ENCODE measurements at places on chromosomes 6 and 20.
A peak's percentile ranks its signal among the peaks of the same experiment; 100 is the strongest.

DNA sequence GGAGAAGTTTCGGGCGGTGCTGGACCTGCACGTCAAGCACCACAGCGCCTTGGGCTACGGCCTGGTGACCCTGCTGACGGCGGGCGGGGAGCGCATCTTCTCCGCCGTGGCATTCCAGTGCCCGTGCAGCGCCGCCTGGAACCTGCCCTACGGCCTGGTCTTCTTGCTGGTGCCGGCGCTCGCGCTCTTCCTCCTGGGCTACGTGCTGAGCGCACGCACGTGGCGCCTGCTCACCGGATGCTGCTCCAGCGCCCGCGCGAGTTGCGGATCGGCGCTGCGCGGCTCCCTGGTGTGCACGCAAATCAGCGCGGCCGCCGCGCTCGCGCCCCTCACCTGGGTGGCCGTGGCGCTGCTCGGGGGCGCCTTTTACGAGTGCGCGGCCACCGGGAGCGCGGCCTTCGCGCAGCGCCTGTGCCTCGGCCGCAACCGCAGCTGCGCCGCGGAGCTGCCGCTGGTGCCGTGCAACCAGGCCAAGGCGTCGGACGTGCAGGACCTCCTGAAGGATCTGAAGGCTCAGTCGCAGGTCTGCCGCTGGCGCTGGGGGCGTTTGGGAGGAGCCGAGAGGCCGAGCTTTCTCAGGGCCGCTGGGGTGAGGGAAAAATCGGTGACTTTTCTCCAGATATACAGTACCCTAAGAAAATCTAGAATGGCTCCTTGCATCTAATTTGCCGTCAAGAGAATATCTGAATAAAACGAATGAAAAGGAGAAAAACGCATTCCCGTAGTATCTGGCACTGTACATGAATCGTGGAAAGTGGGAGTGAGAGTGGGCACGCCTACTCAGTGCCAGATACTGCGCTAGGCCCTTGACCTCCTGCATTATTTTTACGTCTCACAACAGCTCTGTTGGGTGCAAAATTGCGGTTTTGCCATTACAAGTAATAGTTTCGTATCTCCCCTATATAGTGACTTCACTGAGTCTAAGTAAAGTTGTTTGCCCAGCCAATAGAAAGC lies 1.0 kb downstream of the CALHM6 start:
- DNase-seq = peak; percentile 19

- no peak for DNase-seq
Observed at GRCh38 chr6:168417679-168418557, 23.1 kb upstream of the SMOC2 start.

DNA sequence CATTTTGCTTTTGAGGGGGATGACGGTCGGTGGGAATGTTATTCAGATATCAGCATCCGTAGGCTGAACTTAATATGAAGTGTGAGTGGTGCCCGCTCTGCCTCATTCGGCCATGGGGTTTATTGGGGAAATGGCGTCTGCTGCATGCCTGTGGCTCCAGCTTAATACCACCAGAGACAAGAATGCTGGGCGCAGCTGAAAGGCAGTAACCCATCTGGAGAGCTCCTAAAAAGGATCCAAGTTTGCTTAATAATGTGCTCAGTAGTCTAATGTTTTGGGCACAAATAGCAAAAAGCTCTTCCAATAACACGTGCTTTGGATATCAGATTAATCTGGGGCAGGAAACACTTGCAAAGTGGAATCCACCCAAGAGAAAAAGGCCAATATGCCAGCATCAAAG lies 273.0 kb upstream of the TAB2 start:
- no peak for DNase-seq

DNA sequence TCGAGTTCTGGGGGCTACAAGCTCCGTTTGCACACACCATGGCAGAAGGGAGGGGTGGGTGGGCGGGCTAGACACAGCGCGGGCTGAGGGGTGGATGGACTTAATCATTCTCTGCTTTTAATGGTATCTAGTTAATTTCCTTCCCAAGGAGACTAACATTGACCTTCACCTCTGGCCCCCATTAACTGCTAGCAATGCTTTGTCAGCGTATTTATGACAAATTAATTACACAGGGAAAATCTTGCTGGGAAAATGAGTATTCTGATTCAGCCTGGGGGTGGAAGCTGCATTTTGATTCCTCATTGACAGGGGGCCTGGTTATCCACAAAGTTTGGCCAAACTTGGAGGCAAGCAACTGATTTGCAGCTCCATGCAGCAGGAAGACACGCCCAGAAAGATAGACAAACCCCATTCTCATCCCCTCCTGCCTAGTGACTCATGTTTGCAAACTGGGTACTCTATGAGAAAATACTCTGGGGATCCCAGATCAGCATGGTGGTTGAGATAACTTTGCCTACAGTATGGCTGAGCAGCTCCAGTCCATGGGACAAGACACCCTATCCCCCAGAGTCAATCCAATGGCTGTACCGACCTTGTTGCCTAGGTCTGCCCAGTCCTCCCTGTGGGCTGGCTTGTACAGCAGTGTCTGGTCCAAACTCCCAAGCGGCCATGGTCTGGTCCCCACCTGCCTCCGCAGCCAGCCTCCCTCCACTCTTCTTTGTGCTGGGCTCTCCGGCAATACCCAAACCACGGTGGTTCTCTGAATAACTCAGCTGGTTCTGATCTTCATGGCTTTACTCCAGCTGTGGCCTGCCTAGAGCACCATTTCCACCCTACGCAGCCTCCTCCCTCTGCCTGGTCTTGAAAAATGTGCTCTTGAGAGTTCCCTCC lies 19.7 kb downstream of the ZBP1 start:
- no peak for DNase-seq

- no peak for DNase-seq
Observed at GRCh38 chr6:11007715-11008608, 36.1 kb downstream of the ELOVL2 start.

GRCh38 chr6:134358320-134358719 lies 40.4 kb upstream of the SGK1 start:
- no peak for DNase-seq

GRCh38 chr6:43123461-43124314 lies 47.4 kb upstream of the SRF start:
- DNase-seq = no peak

GRCh38 chr6:43287717-43288679 lies 10.1 kb upstream of the SLC22A7 start:
- no peak for DNase-seq

- no peak for DNase-seq
Observed at GRCh38 chr6:130975325-130975724, 87.7 kb downstream of the EPB41L2 start.

- no peak for DNase-seq
Observed at GRCh38 chr20:20571068-20571780, 141.2 kb downstream of the RALGAPA2 start.

DNA sequence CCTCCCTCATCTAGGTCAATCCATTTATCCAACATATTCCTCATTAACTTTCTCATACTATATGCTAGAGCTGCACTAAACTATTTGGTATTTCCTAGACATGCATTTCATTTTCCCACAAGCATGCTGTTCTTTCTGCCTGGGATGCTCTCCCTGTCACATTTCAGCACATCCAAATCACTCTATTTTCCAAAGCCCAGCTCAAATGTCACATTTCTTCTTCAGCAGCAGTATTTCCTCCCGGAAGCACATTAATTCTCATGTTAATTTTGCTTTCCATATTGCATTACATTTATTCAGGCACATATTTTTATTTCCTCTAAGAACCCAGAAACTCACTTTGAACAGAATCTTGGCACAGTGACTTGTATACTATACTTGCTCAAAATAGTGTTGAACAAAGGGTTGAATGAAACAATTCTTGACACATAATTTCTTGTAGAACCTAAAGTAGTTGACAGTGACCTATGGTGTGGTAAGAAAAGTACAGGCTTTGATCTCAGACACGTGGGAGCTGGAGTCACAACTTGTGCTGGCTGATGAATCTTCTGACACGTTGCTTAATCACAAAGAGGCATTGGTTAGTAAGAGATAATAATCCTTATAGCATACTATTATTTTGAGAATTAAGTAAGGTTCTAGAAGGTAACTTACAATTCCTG lies 30.8 kb upstream of the CD2AP start:
- no peak for DNase-seq

DNA sequence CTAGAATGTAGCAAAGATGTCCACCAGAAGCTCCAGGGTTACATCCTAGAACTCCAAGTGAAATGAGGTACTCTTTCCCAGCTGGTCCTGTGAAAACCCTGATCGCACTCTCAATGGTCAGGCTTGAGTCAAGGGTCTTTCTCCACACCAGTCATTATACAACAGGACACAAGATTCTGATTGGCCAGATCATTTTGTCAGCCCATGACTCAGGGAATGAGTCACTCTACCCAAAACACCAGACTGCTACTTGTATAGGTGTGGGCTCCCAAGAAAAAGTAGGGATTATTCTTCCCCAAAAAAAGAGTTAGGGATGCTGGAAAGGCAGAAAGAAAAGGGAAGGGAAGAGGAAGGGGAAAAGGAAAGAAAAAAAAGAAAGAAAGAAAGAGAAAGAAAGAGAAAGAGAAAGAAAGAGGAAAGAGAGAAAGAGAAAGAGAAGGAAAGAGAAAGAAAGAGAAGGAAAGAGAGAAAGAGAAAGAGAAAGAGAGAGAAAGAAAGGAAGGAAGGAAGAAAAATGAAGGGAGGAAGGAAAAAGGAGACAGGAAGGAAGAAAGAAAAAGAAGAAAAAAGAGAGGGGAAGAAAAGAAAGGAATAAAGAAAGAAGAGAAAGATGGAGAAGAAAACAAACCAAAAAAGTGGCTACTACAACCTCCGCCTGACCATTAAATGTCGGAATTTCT lies 30.5 kb downstream of the ANKEF1 start:
- no peak for DNase-seq

DNA sequence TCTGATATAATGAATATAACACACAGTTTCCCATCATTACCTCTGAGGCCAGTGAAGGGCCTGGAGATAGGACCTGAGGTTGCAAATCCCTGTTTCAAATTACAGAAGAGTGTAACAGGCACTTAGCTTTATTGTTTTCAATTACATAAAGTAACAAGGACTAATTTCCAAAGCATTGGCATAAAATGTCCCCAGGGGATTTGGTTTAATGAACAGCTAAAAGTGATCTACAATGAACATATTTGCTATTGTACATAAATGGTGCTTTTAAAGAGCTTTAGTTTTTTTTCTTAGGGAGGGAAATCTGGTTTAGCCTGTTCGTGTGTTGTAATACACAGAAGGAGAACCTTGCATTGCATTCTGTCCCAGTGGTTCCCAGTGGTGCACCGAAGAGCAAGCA lies 54.4 kb downstream of the HMGN3 start:
- DNase-seq = no peak

DNA sequence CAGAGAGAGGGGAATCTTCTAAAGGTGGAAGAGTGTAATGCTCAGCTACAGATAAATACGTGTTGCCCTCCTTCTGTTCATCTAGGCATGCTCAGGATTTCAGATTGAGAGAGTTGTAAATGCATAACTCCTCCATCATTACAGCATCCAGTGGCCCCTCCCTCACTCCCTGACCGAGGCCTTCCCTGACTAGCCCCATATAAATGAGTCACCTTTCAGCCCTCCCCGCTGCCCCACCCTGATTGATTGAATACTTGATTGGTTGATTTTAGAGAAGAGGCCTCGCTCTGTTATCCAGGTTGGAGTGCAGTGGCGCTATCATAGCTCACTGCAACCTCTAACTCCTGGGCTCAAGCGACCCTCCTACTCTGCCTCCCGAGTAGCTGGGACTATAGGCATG lies 193.7 kb downstream of the EYA2 start:
- no peak for DNase-seq

GRCh38 chr6:150315626-150316025 lies 53.2 kb upstream of the IYD start:
- DNase-seq = no peak

- DNase-seq = no peak
Observed at GRCh38 chr6:165661664-165662025, 1.4 kb downstream of the PDE10A start.

- DNase-seq = no peak
Observed at GRCh38 chr6:167293088-167293589, 2.0 kb downstream of the UNC93A start.

- DNase-seq = no peak
Observed at GRCh38 chr6:113742342-113742741, 114.8 kb upstream of the MARCKS start.

GRCh38 chr6:36914227-36914794 lies 28.6 kb downstream of the C6orf89 start:
- DNase-seq = peak; percentile 48

GRCh38 chr6:134647861-134648260 lies 302.0 kb downstream of the ALDH8A1 start:
- no peak for DNase-seq

DNA sequence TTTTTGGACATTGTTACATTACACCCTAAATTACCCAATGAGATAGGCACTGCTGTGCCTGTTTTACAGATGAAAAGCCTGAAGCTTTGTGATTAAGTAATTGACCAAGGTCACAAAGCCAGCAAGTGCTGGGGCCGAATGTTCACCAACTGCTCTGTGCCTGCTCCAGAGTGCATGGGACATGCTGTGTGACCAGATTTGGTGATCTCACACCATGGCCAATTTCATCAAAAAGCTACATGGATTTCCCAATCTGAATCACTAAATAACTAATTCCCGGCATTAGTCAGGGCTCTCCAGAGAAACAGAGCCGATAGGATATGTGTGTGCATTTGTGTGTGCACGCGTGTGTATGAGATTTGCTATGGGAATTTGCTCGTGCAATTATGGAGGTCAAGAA lies 228.3 kb upstream of the ECI2 start:
- DNase-seq = no peak

- DNase-seq = no peak
Observed at GRCh38 chr20:39825524-39825923, 863.4 kb downstream of the DHX35 start.

GRCh38 chr6:34981951-34982350 lies 92.9 kb downstream of the ANKS1A start:
- DNase-seq = no peak

DNA sequence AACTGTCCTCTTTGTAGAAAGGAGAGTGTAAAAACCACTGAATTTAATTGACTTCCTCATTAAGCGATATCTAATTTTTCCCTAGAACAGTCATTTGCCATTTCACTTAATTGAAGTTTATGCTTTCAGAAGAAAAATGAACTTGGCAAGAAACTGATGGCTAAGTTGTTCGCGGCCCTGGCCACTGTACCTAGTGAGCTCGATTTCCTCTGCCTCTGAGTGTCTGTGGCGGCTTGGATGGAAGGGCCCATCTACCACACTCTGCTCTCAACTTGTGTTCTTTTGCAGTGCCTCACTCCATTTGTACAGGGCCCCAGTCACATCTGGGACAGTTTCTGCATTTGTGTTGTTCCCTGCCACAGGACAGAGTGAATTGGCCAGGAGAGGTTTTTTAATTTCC lies 102.9 kb downstream of the BCAS1 start:
- no peak for DNase-seq

GRCh38 chr6:39924283-39924682 lies 10.0 kb downstream of the MOCS1 start:
- no peak for DNase-seq
